Activated CD8-positive, alpha-beta memory T cell treated with anti-CD3 and anti-CD28 coated beads for 1 hour (primary cell): ENCODE measurements at places on chromosomes 6 and 20.

GRCh38 chr6:53543359-53544216 is 1.3 kb downstream of the GCLC start:
- no peak for DNase-seq

DNA sequence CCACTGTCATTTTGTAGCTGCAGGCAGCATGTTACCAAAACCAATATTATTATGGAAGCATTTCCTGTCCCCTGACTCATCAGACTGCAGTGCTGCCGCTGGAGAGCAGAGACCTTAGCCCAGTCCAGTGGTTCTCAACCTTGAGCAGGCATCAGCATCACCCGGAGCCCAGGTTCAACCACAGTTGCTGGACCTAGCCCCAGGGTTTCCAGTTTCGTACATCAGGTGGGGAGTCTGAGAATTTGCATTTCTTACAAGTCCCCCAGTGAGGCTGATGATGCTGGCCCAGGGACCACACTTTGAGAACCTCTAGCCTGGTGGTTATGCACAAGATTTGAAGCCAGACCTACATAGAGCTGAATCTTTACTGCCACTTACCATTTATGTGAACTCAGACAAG is 47.3 kb downstream of the LY86 start:
- DNase-seq, result no peak

DNA sequence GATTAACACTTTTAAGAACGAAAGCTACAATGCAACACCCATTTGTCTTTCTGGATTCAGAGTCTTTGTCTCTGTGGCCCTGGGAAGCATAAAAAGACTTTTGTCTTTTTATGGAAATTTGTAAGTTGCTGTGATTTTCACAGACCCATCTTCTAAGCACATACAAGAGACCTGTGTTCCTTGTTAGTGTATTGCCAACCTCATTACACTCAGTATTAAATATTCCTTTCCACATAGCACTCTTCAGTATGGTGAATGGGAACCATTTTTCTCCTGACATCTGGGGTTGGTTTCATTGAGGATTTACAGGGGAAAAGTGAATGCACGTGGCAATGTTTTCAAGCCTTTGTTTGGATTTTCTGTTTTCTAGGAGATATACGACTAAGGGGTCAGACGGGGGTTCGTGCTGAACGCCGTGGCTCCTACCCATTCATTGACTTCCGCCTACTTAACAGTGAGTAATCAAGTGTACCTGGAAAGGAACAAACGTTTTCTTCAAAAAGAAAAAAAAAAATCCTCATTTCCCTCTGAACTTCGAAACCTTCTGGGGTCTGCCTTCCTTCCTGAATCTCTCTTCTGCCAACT is 141.7 kb downstream of the MTFR2 start:
- no peak for DNase-seq

DNA sequence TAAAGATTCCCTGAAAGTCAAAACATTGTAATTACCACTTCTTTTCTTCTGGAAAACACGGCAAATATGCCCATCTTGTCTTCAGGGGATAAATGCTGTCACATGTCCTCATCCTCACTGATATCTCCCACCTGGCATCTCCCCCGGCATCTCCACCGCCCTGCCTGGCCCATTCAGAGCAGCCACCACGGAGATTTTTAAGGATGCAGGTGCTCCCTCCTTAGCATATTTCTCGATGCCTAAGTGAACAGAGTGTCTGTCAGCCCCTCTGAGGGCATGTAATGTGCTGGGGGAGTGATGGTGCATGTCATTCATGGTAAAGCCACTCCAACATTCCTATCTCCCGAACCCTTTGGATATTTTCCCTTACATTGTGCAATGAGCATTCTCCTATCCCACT is 215.5 kb downstream of the PREX1 start:
- DNase-seq, result no peak

GRCh38 chr20:8394308-8394945 is 262.4 kb downstream of the PLCB1 start:
- DNase-seq, result no peak

- DNase-seq, result no peak
These were observed 7.8 kb downstream of the TSPYL4 start for GRCh38 chr6:116246089-116246488.

GRCh38 chr6:27872642-27873020 is 39.6 kb downstream of the OR2B2 start:
- no peak for DNase-seq

DNA sequence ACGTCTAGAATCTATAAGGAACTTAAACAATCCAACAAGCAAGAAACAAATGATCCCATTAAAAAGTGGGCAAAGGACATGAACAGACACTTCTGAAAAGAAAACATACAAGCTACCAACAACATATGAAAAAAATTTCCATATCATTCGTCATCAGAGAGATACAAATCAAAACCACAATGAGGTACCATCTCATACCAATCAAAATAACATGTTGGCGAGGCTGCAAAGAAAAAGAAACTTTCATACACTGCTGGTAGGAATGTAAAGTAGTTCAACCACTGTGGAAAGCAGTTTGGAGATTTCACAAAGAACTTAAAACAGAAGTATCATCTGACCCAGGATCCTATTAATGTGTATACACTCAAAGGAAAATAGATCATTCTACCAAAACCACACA is 243.9 kb upstream of the RUNX2 start:
- DNase-seq, result no peak

- DNase-seq, result no peak
These were observed 340.3 kb downstream of the QKI start for GRCh38 chr6:163754866-163755265.
